ENCODE measurements at places on chromosomes 11 and 22.

DNA sequence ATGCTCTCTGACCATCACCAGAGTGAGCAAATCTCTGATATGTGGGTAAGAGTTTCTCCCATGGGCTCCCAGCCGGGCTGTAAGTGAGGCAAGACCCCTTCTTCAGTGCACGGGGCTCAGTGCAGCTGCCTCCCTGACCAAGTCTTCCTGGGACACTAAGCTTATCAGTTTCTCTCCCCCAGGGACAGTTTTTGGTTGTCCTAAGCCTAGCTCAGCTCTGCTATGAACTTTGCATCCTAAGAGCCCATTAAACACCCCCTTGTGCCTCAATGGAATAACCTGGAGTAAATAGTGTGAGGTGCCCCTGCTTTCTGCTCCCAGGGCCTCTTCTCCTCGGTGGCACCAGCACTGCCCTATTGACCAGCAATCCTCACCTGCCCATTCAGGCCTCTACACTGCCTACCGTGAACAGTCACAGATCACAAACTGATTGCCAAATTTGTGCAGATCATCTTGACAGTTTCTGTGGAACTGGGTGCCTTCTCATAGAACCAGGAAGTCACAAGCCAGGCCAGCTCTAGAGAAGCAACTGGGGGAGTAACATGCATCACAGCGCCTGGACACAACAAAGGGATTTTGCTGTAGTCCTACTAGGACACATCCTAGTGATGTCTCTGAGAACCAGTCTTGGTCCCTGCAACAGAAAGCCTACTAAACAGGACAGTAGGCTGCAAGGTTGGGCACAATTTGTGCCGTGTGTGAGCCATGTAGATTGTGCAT, 19.5 kb upstream of the IGLL5 start:
- DNase-seq, result no peak

DNA sequence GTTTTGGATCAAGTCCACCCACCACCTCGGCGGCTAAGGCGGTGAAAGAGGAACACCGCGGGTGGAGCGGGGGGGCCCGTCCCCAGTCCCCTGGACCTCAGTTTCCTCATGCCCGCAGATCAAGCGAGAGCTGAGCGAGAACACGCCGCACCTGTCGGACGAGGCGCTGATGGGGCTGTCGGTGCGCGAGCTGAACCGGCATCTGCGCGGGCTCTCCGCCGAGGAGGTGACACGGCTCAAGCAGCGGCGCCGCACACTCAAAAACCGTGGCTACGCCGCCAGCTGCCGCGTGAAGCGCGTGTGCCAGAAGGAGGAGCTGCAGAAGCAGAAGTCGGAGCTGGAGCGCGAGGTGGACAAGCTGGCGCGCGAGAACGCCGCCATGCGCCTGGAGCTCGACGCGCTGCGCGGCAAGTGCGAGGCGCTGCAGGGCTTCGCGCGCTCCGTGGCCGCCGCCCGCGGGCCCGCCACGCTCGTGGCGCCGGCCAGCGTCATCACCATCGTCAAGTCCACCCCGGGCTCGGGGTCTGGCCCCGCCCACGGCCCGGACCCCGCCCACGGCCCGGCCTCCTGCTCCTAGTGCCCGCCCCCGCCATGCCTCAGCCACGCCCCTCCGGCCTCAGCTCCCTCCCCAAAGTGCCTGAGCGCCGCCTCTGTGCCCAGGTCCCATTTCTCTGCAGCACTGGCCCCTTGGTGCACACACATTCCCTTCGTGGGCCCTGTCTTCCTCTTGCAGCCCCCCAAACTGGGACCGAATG, 12.7 kb downstream of the MAFF start:
- DNase-seq, result peak; percentile 48

GRCh38 chr22:36863281-36863680, 2.5 kb downstream of the NCF4 start:
- no peak for DNase-seq

- no peak for DNase-seq
Measured at GRCh38 chr11:117200813-117201657, 1.9 kb downstream of the TAGLN start.

- DNase-seq, result peak; percentile 58
Measured at GRCh38 chr11:63999349-64000025, 13.2 kb downstream of the OTUB1 start.

- DNase-seq, result no peak
Measured at GRCh38 chr11:112050721-112051120, 23.1 kb downstream of the PIH1D2 start.

Data from stimulated activated naive CD8-positive, alpha-beta T cell treated with anti-CD3 and anti-CD28 coated beads, Interleukin-15, amount 100 ng/mL, for 72 hours (primary cell).